ENCODE measurements at places on chromosomes 7 and 10.

GRCh38 chr7:113010377-113010776 is 76.2 kb downstream of the GPR85 start:
- DNase-seq, result no peak

DNA sequence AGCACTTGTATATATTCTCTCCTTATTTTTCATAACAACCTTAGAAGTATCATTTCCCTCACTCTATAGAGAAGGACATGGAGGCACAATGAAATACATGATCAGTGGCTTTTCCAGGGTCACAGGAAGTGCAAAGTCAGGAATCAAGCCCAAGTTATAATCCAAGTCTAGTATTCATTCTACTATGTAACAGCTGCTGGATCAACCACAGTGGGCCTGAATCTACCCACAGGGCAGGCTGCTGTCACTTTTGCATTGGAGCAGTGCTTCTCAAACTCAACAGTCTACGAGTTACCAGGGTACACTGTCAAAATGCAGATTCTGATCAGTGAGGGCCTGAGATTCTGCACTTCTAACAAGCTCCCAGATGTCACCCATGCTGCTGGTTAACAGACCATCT is 18.3 kb downstream of the ZDHHC16 start:
- no peak for DNase-seq

DNA sequence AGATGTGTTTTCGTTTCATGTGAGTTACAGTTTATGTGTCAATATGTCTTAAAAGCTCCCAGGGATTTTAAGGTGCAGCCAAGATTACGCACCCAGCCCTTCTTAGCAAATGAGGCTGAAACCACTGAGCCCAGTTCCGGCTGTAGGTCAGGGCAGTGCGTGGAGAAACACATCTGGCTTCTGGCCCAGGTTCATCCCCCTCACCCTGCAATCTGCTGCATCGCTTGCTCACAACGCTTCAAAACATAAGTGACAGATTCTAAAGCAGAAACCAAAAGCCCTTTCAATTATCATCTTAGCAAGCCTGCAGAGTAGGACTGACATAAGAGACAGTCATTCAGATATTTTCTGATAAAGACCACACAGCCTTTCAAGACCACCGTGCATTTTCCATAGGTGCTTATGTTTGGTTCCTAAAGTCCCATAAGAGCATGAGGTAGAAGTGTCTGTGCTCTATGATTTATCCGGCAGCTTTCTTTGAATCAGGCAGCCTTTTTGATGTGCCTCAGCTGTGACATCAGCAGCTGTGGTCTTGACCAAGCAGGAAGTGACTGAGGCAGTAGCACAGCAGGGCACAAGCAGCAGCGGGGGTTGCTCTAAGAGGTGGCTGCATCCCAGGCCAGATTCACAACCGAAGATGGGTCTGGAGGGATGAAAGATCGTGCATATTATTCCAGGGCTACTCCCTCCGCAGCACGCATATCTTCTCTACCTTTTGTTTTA is 72.1 kb upstream of the LYZL2 start:
- peak; percentile 15 for DNase-seq

DNA sequence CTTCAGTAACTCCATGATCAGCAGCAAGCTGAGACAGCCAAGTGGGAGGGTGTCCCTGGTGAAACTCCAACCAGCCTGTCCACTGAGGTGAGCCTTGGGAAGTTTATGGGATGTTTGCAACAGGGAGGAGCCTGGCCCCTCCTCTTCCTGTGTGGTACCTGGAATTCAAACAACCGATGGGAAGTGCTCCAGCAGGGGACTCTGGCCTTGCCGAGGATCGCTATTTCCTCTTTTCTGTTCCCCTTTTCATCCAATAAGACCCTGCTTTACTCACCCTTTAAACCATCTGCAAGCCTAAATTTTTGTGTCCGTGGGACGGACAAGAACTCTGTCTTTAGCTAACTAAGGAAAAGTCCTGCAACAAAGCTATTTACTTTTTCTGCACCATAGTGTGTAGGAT is 491.1 kb upstream of the ZMIZ1 start:
- no peak for DNase-seq

DNA sequence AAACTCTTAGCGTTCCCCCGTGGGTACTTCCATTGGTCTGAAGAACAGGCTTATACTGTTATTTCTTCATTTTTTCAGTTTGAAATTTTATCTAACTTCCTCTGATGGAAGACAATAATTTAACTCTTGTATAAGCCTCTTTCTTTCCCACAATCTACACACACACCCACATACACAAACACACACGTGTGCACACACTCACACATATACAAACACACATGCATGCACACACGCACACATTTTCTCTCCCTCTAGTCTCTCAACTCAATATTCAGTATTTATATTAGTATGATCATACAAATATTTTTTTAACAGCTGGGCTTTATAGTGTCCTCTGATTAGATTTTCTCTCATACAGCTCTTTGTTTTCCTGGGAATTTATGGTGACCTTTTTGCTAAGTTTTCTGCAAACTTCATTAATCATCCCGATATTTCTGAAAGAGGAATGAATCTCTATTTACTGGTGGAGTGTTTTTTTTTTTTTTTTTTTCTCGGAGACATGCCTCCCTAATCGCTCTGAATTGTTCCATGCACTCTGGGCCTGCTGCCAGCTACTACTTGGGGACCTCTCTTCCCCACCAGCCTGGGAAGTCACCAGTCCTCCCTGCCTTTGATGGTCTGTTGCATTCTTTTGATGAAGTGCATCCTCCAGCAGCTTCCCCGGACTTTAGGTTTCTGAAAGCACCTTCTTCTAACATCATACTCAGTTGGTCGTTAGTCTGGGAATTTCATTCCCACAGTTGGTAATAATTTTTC is 75.5 kb downstream of the ZNF777 start:
- DNase-seq, result no peak

- DNase-seq, result no peak
Measured at GRCh38 chr7:106620676-106621075, 40.3 kb downstream of the CCDC71L start.

GRCh38 chr7:51275532-51275931 is 41.1 kb downstream of the COBL start:
- no peak for DNase-seq

DNA sequence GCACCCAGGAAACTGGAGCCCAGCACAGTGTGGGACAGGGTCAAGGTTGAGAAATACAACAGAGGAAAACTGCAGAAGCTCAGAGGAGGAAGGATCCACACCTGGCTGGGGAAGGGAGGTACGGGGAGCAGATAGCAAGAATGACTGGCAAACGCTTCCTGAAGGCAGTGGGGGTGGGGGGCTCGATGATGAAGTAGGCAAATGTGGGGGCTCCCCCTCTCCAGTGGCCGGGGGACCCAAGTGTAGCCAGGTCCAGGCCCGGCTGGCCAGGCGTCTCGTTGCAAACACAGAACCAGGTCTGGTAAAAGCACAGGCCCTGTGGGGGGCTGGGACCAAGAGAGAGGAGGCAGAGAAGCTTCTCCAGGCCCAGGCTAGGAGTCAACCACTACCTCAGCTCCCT is 7.7 kb downstream of the CHST15 start:
- DNase-seq, result no peak

- no peak for DNase-seq
Measured at GRCh38 chr7:18491871-18492270, 3.7 kb upstream of the HDAC9 start.

DNA sequence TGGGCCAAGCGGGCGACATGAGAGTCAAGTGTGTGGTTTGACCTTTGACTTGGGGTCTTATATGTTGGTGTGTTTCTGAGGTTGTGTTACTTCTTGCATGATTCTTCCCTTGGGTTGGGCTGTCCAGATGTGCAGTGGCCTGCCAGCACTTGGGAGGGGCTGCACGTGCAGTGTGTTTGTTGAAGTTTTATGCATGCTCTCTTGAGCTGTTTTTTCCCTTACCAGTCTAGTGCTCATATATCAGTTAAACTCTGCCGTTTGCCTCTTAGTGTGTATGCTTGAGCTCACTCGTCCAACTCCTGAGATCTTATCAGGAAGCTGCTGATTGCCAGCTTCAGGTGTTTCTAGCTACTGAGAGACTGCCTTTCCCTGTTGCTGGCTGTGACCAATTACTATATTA is 23.1 kb downstream of the SP4 start:
- DNase-seq, result no peak

- DNase-seq, result no peak
Measured at GRCh38 chr7:64887756-64888508, 15.1 kb upstream of the ZNF273 start.

DNA sequence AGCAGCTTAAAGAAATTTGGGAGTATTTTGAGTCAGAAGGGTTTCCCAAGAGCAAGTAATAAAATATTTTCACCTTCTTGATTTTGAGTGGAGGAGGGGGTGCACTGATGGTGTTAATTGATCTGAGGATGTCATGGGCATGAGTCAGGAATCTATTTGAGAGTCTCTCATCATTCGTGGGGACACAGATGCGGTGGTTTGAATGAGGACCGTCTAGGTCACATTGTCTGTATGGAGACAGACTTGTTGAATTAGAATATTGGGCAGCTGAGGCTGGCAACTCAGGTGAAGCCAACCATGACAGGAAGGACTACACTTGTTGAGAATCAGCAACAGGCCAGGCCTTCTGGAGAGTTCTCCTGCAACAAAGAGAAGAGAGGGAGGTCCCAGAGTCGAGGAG is 127.0 kb downstream of the INSYN2A start:
- DNase-seq, result no peak

GRCh38 chr7:151342102-151342646 is 562 bp downstream of the NUB1 start:
- no peak for DNase-seq

DNA sequence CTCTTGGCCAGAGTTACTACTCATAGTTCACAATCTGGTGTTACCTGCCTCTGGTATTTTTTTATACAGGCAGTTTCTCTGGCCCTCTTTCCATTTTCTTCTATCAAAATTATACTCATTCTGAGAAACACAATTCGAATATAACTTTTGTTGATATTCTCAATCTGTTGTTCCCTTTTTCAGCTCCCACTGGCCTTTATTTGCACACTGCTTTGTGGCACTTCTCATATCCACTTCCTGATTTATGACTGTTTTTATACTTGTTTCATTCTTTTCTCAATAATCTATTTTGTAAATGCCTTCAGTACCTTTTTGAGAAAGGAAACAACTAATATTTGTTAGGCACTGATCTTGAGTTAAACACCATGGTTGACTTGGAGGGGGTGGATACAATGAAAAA is 93.8 kb upstream of the HDAC9 start:
- DNase-seq, result no peak

- no peak for DNase-seq
Measured at GRCh38 chr10:34821587-34822585, 6.8 kb upstream of the PARD3 start.

DNA sequence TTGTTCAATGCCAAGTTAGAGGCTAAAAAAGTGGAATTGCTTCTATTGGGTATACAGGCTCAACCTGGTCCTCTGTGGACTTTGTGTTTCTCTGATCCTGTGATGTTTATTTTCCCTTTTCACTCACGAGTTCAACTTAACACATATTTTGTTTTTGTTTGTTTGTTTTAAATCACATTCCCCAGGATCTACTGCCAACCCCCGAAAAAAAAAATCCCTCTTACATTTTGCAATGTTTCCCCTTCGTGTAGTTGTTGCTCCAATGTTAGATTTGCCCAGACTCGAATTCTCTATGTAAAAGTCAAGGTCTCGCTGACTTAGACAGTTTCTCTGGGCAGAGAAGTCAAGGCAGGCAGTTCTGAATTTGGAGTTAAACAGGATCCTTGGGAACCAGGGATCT is 876.4 kb downstream of the CCSER2 start:
- no peak for DNase-seq

GRCh38 chr7:53794816-53795215 is 747.4 kb upstream of the VSTM2A start:
- DNase-seq, result no peak

GRCh38 chr7:21640105-21640504 is 97.3 kb downstream of the DNAH11 start:
- no peak for DNase-seq
